ENCODE measurements at places on chromosomes 12 and 14. TPM values are rescaled to one million over a fixed set of nuclear protein-coding genes. Genes with fewer than 3 reads are reported as not detected.

DNA sequence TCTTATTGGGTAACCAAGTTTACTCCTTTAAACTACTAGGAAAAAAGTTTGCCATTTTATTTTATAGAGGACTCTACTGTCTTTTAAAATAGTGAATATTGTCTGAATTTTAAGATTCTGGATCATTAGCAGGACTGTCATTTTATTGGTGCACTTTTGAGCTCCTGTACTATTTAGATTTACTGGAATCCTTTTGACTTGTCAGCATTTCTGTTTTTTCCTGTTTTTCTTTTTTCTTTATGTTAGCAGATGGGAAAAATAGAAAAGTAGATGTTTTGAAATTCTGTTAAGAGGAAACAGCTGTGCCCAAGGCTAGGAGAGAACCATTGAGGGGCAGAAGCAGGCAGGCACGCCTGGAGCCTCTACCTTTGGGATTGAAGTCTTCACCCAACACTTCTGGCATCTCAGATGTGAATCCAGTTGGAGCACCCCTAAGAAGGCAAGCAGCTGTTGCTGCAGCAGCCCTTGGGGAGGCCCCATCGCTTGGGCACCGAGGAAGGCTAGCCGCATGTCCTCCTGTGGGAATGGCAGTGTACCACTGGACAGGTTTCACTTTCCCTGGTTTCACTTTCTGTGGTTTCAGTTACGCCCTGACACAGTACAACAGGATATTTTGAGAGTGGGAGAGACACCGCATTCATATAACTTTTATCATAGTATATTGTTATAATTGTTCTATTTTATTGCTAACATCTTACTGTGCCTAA lies 11.5 kb downstream of the RIMKLB start:
- DNase-seq: no peak

- DNase-seq: no peak
Observed at GRCh38 chr12:129615001-129615400, 288.8 kb downstream of the TMEM132D start.

DNA sequence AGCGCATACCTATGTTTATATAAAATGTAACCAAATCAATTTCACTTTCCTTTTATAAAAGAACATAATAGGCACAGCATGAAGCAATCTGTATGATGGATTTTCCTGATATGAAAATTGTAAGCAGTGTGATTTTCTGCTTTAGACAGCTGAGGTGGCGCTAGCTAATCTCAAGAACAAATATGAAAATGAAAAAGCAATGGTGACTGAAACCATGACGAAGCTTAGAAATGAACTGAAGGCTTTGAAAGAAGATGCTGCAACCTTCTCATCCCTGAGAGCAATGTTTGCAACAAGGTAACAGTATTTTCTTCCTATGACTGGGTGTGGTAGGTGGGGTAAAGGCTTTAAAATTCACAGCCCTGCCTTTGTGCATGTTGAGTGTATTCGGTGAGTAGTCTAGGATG lies 65.0 kb upstream of the FGD4 start:
- no peak for DNase-seq

- DNase-seq: no peak
Observed at GRCh38 chr14:55454264-55455002, 14.0 kb upstream of the TBPL2 start.

DNA sequence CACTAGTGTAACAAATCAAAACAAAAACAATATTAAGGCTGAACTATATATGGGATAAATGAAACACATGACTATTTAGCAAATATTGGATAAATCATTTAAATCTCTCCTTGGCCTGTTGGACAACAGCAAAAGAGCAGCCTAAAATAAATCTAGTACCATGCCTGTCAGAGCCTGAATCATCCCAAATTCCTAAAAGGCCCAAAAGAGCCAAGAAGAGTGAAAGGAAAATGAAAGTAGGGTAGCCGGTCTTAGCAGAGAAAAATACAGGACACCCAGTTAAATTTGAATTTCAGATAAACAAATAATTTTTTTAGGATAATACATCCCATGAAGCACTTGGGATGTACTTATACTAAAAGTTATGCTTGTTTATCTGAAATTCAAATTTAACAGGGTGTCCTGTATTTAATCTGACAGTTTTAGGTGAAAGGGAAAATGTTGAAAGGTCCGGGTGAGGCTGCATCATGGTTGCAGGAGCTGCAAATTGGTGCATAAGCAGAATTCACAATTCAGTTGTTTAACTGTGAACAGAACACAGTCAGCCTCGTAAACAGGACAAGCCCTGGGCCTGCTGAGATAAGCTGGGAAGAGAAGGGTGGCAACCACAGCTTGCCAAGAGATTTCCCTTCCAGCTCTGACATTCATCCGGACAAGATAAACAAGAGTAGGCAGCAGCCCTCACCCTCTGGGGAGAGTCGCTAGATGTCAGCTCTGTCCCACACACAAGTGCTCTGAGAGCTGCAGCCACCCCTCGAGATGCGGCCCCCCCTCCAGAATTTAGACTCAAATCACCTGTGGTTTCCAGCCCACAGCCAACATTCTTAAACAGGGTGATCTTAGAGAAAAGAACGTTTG lies 30.3 kb downstream of the DMAC2L start:
- peak; percentile 71 for DNase-seq

DNA sequence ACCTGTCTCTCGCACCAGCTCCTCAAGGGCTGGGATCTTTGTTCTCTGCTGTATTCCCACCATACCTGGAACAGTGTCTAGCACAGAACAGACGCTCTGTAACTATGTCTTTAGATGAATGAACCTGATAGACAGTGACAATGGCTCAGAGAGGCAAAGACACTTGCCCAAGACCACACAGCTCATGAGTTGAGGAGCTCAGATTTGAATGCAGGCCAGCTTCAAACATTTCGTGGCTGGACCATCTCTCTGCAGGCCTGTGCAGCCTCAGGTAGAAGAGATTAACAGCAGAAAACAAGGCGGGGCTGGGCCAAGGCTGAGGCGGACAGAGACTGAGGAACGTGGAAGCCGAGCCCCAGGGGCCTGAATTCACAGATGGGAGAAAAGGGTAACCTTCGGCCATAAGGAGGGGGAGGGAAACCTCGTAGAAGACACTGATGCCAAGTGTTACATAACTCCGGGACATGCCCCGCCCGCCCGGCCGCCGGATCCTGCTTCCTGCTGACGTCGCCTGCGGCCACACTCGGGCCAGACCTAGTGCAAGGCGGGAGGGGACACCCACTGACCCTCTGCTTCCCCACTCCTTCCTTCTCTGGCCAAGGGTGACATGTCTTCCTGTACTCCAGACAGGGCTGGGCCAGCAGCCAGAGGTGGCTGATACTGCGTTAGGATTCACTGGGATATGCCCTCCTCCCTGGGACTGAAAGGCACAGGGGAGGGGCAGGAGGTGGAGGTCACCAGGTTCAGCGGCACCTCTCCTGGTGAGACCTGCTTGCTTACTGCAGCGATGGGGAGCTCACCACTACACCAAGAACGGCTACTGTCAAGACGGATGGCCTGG lies 86.8 kb downstream of the RFLNA start:
- no peak for DNase-seq

- DNase-seq: no peak
Observed at GRCh38 chr12:94445662-94446061, 14.0 kb downstream of the CEP83 start.

GRCh38 chr12:56629459-56630179 lies 507 bp downstream of the BAZ2A start:
- peak; percentile 49 for DNase-seq

GRCh38 chr14:58026967-58027366 lies 125.0 kb downstream of the ARMH4 start:
- no peak for DNase-seq

DNA sequence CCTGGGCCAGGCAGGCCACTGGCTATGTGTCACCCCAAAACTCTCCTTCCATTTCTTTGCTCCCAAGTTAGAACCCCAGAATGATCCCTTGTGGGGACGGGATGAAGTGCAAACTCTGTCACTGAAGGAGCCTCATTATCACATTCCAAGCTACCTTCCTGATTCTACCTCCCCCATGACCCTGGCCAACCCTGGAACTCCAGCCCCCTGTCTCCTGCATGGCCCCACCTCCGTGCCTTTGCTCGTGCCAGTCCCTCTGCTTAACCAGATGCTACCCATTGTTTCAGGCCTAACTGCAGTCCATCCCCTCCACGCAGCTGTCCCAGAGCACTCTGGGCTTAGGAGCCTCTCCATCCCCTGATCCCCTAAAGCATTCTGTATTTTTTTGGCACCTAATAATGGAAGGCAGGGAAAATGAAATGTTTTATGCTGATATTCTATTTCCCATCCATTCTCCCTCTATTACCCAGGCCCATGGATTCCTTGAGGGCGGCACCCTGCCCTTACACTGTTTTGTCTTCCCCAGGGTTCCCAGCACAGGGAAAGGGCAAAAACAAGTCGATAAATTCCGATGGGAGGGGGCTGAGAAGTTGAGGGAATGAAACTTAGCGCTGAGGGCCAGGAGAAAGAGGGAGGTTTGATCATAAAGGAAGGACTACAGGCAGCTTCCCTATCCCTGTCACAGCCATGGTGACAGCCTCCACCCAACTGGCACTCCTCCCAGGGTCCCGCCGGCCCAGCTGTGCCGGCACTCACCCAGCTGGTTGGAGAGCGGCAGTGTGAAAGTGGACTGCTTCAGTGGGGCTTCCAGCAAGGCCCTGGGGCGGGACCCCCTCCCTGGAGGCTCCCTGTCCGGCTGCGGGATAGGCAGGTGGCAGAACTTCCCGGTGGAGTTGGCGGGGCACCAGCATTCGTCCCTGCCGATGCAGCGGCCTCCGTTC lies 58.1 kb downstream of the ISCA2 start:
- no peak for DNase-seq

DNA sequence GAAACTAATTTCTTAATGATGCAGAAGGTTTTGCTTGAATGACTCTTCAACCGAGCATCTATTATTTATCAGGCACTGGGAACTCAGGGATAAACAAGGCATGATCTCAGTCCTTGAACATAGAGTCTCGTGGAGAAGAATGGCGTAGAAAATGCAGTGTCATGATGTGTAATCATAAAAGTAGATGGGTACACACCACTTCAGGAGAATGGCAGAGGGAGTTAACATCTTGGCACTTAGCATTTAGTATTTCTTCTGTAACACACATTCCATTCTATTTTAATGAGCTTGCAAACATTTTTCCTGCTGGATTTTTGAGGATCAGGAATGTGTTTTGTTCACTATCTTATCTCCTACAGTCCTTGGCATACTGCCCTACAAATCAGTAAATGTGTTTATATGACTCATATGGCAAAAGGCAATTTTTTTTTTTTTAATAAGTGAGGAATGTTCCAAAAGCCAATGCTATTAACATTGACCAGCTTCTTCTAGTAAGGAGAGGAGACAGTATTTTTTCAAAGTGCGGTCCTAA lies 3.8 kb downstream of the TXNRD1 start:
- DNase-seq: no peak

DNA sequence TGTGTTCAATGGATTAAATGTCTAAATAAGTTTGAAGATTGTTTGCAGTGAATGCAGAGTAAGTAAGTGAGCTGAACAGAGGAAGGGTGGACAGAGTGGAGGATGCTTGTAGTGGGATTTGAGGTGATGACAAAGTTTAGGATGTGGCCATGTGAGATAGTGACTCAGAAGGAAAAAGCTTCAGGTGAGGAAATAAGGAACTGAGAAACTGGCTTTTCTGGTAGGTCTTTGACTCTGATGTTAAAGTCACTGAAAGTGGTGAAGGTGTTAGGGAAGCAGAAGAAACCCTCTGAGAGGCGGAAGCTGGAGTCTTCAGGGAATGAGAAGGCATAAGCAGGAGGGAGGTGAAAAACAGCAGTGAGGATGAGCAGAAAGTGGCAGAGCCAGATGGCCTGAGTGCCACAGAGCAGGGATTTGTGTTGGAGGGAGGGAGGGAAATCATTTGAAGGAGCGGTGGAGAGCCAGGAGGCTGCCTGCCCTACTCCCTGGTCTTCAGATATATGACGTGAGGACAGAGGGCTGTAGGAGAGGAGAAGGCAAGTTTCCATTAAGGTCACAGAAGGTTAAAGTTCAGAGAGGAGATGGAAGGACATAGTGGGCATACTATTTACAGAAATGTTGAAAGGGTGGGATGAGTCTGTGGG lies 24.8 kb downstream of the RGS6 start:
- DNase-seq: no peak

DNA sequence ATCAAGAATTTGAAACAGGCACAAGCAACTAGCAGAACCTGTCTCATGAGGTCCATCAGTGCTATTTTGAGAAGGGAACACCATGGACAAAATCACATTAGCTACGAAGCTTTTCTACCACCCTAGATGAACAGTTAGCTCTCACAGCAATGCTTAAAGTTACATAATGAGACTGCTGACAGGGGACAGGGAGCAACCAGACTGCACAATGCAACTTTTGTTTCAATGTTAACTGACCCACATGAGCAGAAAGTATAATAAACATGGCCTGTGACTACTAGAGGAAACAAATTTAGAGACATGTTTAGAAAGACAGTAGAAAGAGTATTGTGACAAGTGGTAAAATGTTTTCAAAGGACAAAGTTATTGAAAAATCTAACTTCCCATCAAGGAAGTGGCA lies 282.8 kb downstream of the CEP128 start:
- DNase-seq: no peak

DNA sequence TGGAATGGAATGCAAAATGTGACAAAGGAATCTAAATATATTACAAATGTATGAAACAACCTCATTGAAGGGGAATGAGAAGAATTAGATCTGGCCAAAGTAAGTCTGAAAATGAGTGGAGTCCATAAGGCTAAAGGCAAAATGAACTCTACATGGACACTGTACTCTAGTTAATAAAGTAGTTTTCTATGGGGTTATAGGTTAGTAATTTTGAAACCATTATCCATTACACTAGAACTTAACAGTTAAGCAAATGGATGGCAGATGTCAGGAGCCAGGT lies 222.1 kb downstream of the NUAK1 start:
- no peak for DNase-seq

DNA sequence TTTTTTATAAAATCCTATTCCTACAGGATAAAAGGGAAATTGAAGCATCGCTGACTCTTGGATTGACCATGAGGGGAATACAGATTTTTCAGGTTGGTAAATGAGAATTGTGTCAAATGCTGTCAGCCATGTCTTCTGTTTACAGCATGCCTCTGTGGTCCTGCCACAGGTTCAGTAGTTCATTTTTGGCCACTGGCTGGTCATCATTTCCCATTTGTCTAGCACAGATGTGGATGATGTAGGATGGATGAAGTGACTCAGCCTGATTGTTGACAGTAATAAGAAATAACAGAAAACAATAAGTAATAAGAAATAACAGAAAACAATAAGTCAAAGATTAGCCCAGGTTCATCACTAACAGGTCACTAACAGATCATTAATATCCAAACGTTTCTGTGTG lies 59.8 kb downstream of the FRMD6 start:
- no peak for DNase-seq

GRCh38 chr14:23910101-23910875 lies 43.3 kb upstream of the DHRS4 start:
- peak; percentile 30 for DNase-seq

GRCh38 chr14:28264306-28264705 lies 502.3 kb upstream of the FOXG1 start:
- DNase-seq: no peak

TRPV4 gene
- total RNA-seq: not detected

IRAK3 gene
- total RNA-seq: 0.05 TPM

TAS2R9 gene
- not detected for total RNA-seq

SLC6A13 gene
- 0.26 TPM for total RNA-seq

POLE gene
- 200 TPM for total RNA-seq

RBMS2 gene
- 5.5 TPM for total RNA-seq

GARIN6 gene
- total RNA-seq: not detected

NINJ2 gene
- total RNA-seq: 10.6 TPM
